ENCODE measurements at places on chromosomes 2 and 18.

GRCh38 chr2:79373358-79374130, 139.3 kb upstream of the CTNNA2 start:
- H3K4me3 ChIP-seq = no peak overlapping the region
- no peak overlapping the region for H3K27ac ChIP-seq
- DNase-seq = no peak
- H3K27me3 ChIP-seq = no peaks in the 10 kb centered on the region
- H3K36me3 ChIP-seq = no peaks in the 10 kb centered on the region

DNA sequence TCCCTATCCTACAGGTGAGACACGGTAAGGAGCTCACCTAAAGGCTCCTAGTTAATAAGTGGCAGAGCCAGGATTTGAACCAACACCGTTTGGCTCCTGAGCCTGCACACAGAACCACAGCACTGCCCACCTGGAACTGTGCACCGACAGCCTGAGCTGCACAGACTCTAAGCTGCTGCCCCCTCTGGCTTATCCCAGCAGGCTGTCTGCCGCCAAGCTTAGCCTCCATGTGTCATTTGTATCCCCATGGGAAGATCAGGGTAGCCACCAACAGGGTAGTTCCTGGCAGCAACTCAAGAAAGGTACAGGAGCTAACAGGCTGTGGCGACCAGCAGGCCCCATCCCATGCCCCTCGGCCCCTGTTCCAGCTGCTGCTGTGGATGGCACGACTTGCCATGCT, 135.7 kb downstream of the LRRC30 start:
- no peak overlapping the region for H3K4me3 ChIP-seq
- DNase-seq = no peak
- H3K27me3 ChIP-seq = peaks cover 7% of the 10 kb centered on the region
- no peak overlapping the region for H3K27ac ChIP-seq

- peaks cover 30% of the 10 kb centered on the region for H3K36me3 ChIP-seq
- H3K4me1 ChIP-seq = peaks cover 24% of the 10 kb centered on the region
- DNase-seq = no peak
- no peak overlapping the region for H3K4me3 ChIP-seq
- H3K27me3 ChIP-seq = no peaks in the 10 kb centered on the region
- no peak overlapping the region for H3K27ac ChIP-seq
Observed at GRCh38 chr2:160286551-160286950, 86.5 kb upstream of the ITGB6 start.

GRCh38 chr18:79851950-79852349, 54.2 kb downstream of the KCNG2 start:
- no peak for DNase-seq
- no peaks in the 10 kb centered on the region for H3K4me1 ChIP-seq
- no peak overlapping the region for H3K27ac ChIP-seq
- H3K27me3 ChIP-seq = no peaks in the 10 kb centered on the region

- no peak for DNase-seq
- no peaks in the 10 kb centered on the region for H3K27me3 ChIP-seq
- peaks cover 75% of the 10 kb centered on the region for H3K4me1 ChIP-seq
- H3K4me3 ChIP-seq = peak overlapping the region; percentile 3
Observed at GRCh38 chr18:70423120-70423519, 134.3 kb downstream of the SOCS6 start.

DNA sequence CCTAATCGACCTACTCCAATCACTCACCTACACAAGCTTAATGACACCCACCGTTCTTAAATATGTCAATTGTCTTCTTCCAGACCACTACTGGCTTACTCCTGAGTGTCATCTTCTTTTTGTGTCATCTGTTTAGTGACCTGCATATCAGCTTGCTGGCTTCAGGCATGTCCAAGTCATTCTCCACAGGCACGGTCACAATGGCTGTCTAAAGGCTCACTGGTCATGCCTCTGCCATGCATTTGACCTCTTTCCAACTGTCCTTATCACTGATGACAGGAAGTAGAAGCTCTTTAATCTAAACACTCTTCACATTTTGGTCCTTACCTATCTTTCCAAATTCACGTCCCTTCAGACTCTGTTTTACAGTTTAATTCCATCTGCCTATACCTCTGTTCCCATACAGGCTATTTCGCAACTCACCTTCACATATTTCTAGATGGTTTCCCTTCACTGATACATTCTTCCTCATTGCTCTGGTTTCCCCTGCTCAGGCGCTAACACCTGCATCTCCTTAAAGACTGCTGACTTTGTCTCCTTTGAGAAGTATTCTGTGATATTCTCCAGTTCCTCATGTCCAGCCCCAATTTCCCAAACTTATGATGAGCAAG, 217.5 kb downstream of the TRIB2 start:
- H3K4me1 ChIP-seq = no peaks in the 10 kb centered on the region
- H3K36me3 ChIP-seq = no peaks in the 10 kb centered on the region
- no peak overlapping the region for H3K27ac ChIP-seq
- H3K4me3 ChIP-seq = no peak overlapping the region
- no peak for DNase-seq

GRCh38 chr2:30113617-30114293, 33.1 kb upstream of the YPEL5 start:
- no peak for DNase-seq
- no peaks in the 10 kb centered on the region for H3K36me3 ChIP-seq
- no peak overlapping the region for H3K27ac ChIP-seq
- H3K27me3 ChIP-seq = peaks cover 44% of the 10 kb centered on the region

GRCh38 chr18:49162226-49162864, 211.6 kb upstream of the SMAD7 start:
- no peak overlapping the region for H3K27ac ChIP-seq
- H3K4me1 ChIP-seq = no peaks in the 10 kb centered on the region
- H3K27me3 ChIP-seq = no peaks in the 10 kb centered on the region
- no peak for DNase-seq

GRCh38 chr18:75164479-75164878, 44.5 kb downstream of the PTGR3 start:
- H3K27me3 ChIP-seq = peaks cover 9% of the 10 kb centered on the region
- H3K36me3 ChIP-seq = peaks cover 7% of the 10 kb centered on the region
- H3K27ac ChIP-seq = no peak overlapping the region
- no peak overlapping the region for H3K4me3 ChIP-seq

- DNase-seq = no peak
- no peak overlapping the region for H3K4me3 ChIP-seq
- H3K27ac ChIP-seq = no peak overlapping the region
- no peaks in the 10 kb centered on the region for H3K36me3 ChIP-seq
- H3K27me3 ChIP-seq = peaks cover 31% of the 10 kb centered on the region
Observed at GRCh38 chr18:12293831-12294230, 14.2 kb upstream of the TUBB6 start.

GRCh38 chr2:152284398-152284797, 50.6 kb upstream of the FMNL2 start:
- peaks cover 28% of the 10 kb centered on the region for H3K27me3 ChIP-seq
- H3K27ac ChIP-seq = no peak overlapping the region

- H3K27ac ChIP-seq = peak overlapping the region; percentile 54
- H3K4me1 ChIP-seq = peaks cover 12% of the 10 kb centered on the region
- H3K4me3 ChIP-seq = no peak overlapping the region
- no peaks in the 10 kb centered on the region for H3K27me3 ChIP-seq
- no peaks in the 10 kb centered on the region for H3K36me3 ChIP-seq
Observed at GRCh38 chr2:158936978-158937377, 31.5 kb upstream of the TANC1 start.

- DNase-seq = no peak
- no peaks in the 10 kb centered on the region for H3K36me3 ChIP-seq
- no peaks in the 10 kb centered on the region for H3K4me1 ChIP-seq
- H3K27me3 ChIP-seq = no peaks in the 10 kb centered on the region
- no peak overlapping the region for H3K4me3 ChIP-seq
Observed at GRCh38 chr2:153464395-153464794, 14.2 kb downstream of the RPRM start.

DNA sequence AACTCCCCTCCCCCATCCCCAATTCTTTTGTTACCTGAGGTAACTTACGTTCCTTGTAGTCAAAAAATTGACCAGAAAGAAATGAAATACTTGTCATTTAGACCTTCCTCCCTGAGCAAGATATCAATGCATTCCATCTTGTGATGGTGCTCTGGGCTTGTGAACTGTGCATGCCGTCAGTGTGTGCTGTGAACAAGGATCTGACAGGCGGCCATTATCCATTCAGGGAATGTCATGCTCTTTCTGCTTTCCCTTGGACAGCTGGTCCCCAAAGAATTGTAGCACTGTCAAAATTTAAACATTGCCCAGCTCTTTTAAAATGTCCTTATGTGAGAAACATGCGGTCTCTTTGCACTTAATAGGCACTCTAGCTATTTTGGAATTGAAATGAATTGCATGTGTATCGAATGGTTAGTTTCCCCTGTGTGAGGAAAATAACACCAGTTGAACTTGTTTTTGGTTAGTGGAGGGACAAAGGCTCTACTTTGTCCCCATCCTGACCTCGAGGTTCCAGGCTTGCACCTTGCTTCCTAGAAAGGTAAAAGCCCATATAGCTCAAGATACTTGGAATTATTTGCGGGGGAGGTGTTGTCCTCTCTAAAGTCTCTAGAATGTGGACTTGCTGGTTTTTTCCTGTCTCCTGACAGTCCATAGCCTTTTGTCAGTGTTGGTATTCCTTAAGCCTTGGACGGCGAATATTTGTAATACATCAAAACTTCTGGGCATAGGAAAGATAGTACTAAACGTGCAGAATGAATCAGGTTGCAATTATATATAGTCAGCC, 350.9 kb downstream of the NUP35 start:
- H3K27ac ChIP-seq = no peak overlapping the region
- no peak for DNase-seq
- no peaks in the 10 kb centered on the region for H3K27me3 ChIP-seq
- H3K36me3 ChIP-seq = no peaks in the 10 kb centered on the region
- no peaks in the 10 kb centered on the region for H3K4me1 ChIP-seq
- H3K4me3 ChIP-seq = no peak overlapping the region

DNA sequence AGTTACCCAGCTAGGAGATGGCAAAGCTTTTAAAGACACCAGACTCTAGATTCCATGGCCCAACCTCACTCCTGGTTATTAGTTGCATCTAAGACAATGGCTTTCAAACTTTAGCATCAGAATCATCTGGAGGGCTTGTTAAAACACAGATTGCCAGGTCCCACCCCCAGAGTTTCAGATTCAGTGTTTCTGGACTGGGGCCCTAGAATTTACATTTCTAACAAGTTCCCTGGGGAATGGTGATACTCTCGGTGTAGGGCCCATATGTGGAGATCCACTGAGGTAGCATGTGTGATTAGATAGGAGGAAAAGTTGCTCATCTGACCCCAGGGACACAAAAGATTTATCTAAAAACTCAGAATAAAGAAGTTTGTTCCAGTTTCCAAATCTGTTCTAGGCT, 14.5 kb upstream of the TTR start:
- no peak overlapping the region for H3K27ac ChIP-seq
- H3K36me3 ChIP-seq = no peaks in the 10 kb centered on the region
- no peak overlapping the region for H3K4me3 ChIP-seq
- no peaks in the 10 kb centered on the region for H3K4me1 ChIP-seq
- DNase-seq = no peak
- no peaks in the 10 kb centered on the region for H3K27me3 ChIP-seq

- H3K4me3 ChIP-seq = no peak overlapping the region
- no peaks in the 10 kb centered on the region for H3K36me3 ChIP-seq
- no peak overlapping the region for H3K27ac ChIP-seq
Observed at GRCh38 chr2:172387361-172387760, 40.0 kb upstream of the ITGA6 start.

DNA sequence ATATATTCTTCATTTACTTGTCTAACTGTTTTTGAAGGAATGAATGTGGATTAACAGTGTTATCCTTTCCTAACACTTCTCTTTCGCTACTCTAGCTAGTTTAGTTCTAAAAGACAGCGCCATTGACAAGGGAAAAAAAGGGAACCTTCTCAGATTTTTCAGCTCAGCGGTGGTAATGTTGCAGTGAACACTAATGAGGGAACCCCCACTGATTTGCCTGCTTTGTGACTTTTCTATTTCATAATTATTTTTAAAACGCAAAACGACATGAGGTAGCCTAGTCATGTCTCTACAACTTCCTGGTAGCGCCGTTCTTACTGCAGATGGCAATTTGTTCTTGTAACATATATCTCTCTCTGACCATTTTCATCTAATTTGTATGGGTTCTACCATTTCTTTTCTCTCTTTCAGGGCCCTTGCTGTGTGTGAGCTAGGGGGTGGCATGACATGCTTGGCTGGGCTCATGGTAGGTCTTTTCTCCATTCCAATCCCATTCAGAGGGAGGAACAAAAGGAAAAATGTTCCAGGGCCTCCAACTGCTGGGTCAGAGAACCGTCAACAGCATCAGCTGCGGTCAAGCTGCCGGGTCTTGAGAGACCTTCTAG, 235.5 kb upstream of the SIX3 start:
- H3K36me3 ChIP-seq = no peaks in the 10 kb centered on the region
- no peak overlapping the region for H3K27ac ChIP-seq
- no peaks in the 10 kb centered on the region for H3K27me3 ChIP-seq
- no peak overlapping the region for H3K4me3 ChIP-seq

DNA sequence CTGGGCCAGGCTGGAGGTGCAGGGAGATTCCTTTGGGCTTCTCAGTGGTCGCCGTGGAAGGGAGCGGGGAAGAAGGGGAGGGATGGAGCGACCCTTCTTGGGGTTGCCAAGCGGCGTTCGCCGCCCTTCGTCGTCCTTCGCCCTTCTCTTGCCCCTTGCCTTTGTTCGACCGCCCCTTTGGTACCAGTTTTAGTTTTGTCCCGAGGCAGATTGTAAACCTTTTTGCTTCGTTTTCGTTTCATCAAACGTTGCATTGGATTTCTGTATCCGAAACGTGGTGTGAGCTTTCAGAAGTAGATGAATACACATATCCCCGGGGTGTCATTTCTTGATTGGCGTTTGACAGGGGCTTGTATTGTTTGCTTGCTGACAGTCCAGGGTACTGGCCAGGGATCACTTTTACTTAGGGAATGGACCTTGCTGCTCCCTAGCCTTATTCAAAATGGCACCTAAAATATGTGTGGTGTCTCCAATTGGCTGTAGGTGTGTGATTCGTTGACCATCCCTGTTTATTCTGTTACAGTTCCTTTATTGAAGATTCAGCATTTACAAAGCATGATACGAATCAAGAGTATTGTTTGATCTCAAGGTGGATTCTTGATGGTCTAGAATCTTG, 788 bp downstream of the USP14 start:
- DNase-seq = no peak
- H3K27me3 ChIP-seq = no peaks in the 10 kb centered on the region
- H3K4me3 ChIP-seq = peak overlapping the region; percentile 78
- H3K4me1 ChIP-seq = peaks cover 9% of the 10 kb centered on the region
- peak overlapping the region; percentile 76 for H3K27ac ChIP-seq
- peaks cover 42% of the 10 kb centered on the region for H3K36me3 ChIP-seq

- H3K27me3 ChIP-seq = no peaks in the 10 kb centered on the region
- no peaks in the 10 kb centered on the region for H3K4me1 ChIP-seq
- H3K27ac ChIP-seq = no peak overlapping the region
- no peaks in the 10 kb centered on the region for H3K36me3 ChIP-seq
- no peak overlapping the region for H3K4me3 ChIP-seq
Observed at GRCh38 chr2:191957996-191958860, 111.3 kb upstream of the CAVIN2 start.

GRCh38 chr2:29921560-29921915, at the start of gene ALK:
Gene ALK (minus strand): TSS chr2:29921586. CDS start chr2:29920659, 927 bp downstream.
- peak within 1 kb of the TSS; percentile 30 for H3K4me3 ChIP-seq
- peaks cover 5% of the 10 kb centered on the region for H3K36me3 ChIP-seq
- peaks cover 94% of the 10 kb centered on the region for H3K27me3 ChIP-seq
- H3K27ac ChIP-seq = no peak within 1 kb of the TSS

DNA sequence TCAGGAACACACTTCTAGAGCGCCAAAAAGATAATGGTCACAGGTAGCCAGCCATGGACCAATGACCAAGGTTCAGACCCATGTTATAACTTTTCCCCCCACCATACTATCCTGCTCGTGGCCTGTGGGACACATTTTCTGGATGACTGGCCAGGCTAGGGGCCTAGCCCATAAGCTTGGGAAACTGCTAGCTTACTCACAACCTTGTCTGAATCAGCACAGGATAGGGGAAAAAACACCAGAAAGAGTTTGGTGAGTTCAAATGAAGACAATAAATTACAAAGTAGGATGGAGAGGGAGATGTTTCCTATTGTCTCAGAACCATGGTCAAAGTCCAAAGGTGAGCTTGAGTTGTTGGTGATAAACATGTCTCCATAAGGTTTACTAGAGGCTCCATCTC, 156.3 kb upstream of the CCDC68 start:
- H3K27ac ChIP-seq = no peak overlapping the region
- no peaks in the 10 kb centered on the region for H3K4me1 ChIP-seq
- DNase-seq = no peak
- no peaks in the 10 kb centered on the region for H3K27me3 ChIP-seq
- H3K4me3 ChIP-seq = no peak overlapping the region
